ENCODE measurements at places on chromosomes 6 and 20.

GRCh38 chr6:150346346-150346745 lies 22.5 kb upstream of the IYD start:
- DNase-seq, result no peak

- DNase-seq, result peak; percentile 52
These were observed 538 bp upstream of the ZFP64 start for GRCh38 chr20:52191916-52192718.

- no peak for DNase-seq
These were observed 45.7 kb downstream of the MAP3K7 start for GRCh38 chr6:90541221-90541620.

DNA sequence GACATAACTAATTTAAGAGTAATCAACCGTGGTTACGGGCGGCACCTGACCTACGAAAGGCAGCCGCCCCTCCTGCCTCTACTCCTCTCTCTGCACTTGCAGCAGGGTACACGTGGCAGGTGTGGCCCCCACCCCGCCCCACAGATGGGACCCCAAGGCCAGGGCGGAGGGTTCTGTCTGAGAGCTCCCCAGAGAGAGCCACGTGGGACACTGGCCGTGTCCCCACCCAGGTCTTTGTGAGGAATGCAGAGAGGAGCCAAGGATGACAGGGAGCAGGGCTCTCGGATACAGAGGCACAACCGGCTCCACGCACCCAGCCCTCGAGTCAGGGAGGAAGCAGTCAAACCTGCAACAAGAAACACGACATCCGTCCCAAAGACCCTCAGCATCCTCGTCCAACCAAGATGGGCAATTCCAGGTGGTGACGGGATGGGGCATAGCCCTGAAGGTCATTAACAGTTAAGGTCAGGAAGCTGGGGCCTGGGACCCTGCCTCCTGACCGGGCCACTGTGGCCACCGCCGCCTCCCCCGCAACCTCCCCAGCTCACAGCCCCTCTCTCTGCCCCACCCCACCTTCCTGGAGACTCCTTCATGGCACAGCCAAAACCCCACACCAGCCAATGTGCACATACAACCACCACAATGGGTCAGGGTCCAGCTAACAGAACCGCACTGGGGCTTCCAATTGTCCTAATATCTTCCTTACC lies 47.1 kb downstream of the TAF4 start:
- no peak for DNase-seq

DNA sequence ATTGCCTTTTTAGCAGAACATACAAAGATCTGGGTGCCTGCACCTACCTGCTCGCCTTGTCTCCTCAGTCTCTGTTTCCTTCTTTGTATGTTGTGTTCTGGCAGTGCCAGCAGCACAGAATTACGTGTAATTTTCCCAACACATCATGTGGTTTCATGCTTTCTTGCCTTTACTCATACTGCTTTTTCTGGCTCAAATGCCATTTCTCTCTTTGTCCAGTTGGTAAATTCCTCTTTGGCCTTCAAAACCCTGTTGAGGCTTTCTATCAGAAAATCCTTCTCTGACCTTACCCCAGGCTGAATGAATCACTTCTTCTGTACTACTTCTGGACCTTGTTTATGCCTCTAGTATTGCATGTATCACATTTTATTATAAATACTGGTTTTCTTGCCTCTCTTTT lies 31.8 kb downstream of the L3MBTL3 start:
- no peak for DNase-seq

- no peak for DNase-seq
These were observed 2.2 kb upstream of the UBD start for GRCh38 chr6:29561606-29562181.

DNA sequence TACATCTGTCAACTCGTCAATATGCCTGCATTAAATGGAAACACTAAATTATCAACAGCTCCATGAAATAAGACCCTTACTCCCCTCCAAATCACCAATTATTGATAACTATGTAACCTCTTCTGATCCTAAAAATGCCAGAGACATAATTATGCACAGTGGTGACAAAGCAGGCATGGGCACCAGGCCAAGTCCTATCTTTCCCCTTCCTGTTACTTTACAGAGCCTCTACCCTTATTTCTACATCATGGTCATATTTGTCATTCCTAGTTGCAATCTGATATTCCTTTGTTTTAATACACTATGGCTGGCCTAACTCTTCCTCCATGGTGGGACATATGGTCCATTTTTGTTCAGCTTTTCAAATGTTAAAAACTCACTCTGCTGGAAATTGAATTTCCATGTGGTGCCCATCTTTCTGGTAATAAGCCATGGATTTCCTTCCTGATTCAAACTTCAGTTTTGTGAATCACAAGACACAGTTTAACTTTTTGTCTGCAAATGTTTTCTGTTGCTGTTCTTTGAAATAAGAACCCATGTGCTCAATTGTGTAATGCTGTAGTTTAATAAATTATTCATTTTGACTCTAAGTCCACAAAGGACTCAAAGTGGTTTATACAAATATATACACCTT lies 41.8 kb upstream of the ARFGEF2 start:
- DNase-seq, result no peak

- DNase-seq, result no peak
These were observed 10.0 kb upstream of the HBS1L start for GRCh38 chr6:135064586-135064985.

Data from dorsolateral prefrontal cortex (tissue), 122 donors.